Stimulated activated CD4-positive, alpha-beta T cell treated with anti-CD3 and anti-CD28 coated beads, Interleukin-2, amount 100 ng/mL, for 24 hours (primary cell): ENCODE measurements at places on chromosomes 1 and 21.

- no peak for DNase-seq
Measured at GRCh38 chr1:231827337-231828105, 200.9 kb downstream of the DISC1 start.

- DNase-seq: no peak
Measured at GRCh38 chr1:244165021-244165420, 113.9 kb downstream of the ZBTB18 start.

GRCh38 chr1:52834798-52835197, 7.8 kb upstream of the ZYG11A start:
- no peak for DNase-seq

DNA sequence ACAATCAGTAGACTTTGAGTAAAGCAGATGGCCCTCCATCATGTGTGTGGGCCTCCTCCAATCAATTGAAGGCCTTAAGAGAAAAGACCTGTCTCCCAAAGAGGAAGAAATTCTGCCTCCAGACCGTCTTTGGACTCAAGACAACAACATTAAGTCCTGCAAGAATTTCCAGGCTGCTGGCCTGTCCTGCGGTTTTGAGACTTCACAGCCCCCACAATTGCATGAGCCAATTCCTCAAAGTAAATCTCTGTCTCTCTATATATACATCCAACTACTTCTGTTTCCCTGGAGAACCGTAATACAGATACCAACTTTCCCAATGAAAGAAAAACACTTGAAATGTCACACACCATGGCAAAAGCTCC, 16.4 kb downstream of the REG4 start:
- no peak for DNase-seq

- no peak for DNase-seq
Measured at GRCh38 chr1:109158433-109158832, 44.5 kb downstream of the ELAPOR1 start.

GRCh38 chr21:26177746-26178426, 7.3 kb upstream of the APP start:
- DNase-seq: no peak

- no peak for DNase-seq
Measured at GRCh38 chr1:109392037-109392787, 5.5 kb downstream of the SORT1 start.

GRCh38 chr1:193558491-193559028, 372.1 kb upstream of the B3GALT2 start:
- no peak for DNase-seq

DNA sequence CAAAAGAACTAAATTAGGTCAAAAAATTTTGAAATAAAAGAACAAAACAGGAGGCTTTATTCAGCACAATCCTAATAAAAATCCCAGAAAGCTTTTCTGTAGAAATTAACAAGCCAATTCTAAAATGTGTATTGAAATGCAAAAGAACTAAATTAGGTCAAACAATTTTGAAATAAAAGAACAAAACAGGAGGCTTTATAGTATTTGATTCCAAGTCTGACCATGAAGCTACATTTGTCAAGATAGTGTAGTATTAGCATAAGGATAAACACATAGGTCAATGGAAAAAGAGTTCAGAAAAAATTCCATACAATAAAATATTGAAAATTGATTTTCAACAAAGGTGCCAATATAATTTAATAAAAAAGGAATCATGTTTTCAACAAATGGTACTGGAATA, 10.8 kb downstream of the LRRC40 start:
- DNase-seq: no peak

- no peak for DNase-seq
Measured at GRCh38 chr1:98057236-98057910, 136.5 kb upstream of the DPYD start.

DNA sequence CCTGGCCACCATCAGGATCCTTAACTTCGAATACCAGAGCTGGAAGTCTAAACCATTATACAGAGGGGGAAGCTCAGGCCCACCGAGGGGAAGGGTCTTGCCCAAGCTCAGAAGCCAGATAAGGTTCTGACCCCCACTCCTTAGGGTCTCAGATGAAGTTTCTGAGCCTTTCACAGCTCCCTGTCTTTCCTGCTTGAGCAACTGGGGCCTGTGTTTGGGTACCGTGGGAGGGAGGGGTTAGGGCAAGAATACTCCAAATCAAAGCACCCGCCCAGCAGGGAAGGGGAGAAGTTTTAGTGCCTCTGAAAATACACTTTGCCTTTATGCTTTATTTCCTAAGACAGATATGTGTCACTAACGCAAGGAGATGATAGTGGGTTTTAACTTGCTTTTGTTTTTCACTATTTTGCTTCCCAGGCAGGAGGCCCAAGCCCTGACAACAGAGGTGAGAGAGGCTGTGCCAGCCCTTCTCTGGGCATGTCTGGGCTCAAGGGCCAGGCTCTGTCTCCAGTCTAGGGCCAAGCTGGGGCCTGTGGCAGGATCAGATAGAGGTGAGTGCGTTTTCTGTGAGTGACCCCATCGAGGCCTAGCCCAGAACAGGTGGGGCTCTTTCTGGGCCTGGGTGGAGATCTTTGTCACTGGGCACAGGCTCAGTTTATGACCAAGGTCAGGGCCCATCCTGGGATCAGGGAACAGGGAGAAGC, 20.5 kb upstream of the TENT5B start:
- no peak for DNase-seq

DNA sequence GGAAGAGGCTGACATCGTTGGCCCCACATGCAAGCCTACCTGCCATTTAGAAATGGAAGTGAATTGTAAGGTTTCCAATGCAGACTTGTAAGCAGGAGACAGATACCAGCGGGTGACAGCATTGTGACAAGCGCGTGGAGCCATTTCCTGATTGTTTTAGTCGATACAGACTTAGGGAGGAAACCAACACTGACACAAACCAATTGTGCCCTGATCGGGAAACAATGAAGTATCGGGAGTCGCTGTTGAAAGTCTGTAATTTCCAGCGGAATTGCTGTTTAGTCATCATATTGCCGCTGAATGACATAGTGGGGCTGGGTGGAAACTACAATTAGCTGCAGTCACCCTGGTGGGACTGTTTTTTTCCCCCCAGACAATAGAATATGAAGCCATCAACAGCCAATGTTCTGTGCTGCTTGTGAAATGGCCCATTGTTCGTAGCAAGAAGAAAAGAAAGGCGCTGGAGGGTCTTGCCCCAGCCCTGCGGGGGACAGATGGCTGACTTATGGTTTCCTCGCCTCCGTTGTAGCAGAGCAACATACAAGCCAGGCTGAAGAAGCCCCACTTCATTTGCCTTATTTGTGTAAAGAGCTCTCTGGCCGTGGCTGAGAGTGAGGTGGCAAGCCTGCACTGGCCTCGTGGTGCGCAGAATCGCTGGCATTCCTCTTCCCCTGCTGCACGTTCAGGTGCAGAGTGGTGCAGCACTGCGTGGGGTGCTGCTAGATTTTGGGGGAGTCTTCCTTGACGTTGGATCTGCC, 462.7 kb downstream of the CAMTA1 start:
- DNase-seq: no peak

- DNase-seq: no peak
Measured at GRCh38 chr1:98090351-98090750, 169.5 kb upstream of the DPYD start.

GRCh38 chr1:32241001-32241763, 5.8 kb upstream of the FAM167B start:
- peak; percentile 53 for DNase-seq

DNA sequence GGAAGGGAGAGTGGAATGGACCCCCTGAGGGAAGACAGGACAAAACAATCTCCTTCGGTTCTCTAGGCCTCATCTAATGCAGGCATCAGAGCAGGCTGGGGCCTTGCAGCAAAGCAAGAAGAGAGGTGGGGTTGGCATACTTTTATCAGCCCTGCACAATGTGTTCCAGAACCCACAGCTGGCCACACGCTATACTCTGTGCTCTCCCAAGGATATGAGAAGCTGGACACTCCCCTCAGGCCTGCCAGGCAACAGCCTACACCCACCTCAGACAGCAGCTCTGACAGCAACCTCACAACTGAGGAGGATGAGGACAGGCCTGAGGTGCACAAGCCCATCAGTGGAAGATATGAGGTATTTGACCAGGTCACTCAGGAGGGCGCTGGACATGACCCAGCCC, 27.3 kb downstream of the LY9 start:
- no peak for DNase-seq

DNA sequence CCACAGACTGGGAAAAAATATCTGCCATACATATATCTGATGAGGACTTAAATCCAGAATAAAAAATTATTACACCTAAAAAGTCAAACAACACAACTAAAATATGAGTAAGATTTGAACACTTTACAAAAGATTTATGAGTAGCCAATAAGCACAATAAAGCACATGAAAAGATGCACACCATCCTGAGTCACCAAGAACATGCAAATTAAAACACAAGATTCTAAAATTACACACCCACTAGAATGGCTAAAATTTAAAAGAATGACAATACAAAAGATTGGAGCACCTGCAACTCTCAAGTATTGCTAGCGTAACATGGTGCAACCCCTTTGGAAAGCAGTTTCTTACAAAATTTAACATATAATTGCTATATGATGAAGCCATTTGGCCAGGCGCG, 30.9 kb downstream of the DENND2C start:
- DNase-seq: no peak

- DNase-seq: no peak
Measured at GRCh38 chr1:4362314-4363044, 291.9 kb upstream of the AJAP1 start.
